ENCODE measurements at places on chromosomes 4 and X.

DNA sequence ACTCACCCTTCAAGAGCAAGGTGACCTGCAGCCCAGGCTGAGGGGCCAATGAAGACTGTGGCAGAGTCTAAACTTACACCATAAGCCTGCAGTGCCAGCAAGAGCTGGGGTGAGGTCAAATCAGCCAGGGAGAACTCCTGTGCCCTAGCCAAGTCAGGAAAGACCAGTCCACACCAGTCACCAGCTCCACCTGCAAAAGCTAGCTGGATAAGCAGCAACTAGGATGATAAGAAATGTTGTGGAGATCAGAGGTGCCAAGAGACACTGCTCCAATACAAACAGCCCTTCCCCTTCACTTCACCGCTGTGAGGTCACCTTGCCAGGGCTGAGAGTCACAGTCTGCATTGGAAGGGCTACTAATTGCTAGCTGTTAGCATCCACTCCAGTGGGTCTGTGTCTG, 31.3 kb downstream of the NIPAL1 start:
- DNase-seq = no peak

DNA sequence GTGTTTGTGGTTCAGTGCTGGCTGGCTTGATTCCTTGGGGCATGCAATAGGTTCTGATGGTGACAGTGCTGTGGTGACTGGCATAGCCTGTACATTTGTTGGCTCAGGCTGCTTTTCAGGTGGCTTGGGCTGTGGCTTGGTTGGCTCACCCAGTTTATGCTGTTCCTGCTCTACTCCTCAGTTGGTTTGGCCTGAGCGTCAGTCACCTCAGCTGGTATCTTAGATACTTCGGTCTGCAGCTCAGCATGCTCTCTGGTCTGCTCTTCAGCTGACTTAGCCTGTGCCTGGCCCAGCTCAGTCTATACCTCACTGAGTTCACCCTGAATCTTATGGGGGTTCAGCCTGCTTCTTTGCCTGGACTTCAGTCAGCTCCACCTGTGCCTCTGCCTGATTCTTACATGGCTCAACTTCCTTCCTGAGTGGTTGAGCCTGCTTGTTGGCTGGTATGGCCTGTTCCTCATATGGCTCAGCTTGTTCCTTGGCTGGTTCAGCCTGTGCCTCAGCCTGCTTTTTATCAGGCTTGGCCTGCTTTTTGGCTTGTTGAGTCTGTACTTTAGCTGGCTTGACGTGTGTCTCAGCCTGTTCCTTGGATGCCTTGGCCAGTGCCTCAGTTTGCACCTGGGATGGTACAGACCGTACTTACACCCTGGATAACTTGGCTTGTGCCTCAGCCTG, 170.6 kb downstream of the MSN start:
- DNase-seq = no peak

DNA sequence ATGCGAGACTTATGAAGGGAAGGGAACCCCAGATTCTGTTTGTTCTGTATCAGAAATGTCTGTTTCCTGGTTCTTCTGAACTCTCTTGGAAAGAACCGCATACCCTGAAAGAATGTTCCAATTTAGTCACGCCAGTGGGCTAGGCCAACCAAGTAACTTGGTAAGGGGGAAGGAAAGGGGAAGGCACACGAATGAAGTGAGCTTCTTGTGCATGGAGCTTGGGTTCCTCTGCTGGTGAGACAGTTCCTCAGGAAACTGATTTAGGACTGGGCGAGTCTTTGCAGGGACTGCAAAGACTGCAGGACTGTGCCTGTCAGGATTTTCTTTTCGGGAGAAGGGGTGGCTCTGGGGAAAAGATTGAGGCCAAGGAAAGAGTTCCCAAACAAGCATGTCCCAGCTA, 35.6 kb downstream of the FRMPD3 start:
- DNase-seq = no peak

- no peak for DNase-seq
Observed at GRCh38 chr4:38062776-38063097, 102.5 kb downstream of the PTTG2 start.

- DNase-seq = no peak
Observed at GRCh38 chrX:110915111-110915510, 119.5 kb upstream of the CHRDL1 start.

DNA sequence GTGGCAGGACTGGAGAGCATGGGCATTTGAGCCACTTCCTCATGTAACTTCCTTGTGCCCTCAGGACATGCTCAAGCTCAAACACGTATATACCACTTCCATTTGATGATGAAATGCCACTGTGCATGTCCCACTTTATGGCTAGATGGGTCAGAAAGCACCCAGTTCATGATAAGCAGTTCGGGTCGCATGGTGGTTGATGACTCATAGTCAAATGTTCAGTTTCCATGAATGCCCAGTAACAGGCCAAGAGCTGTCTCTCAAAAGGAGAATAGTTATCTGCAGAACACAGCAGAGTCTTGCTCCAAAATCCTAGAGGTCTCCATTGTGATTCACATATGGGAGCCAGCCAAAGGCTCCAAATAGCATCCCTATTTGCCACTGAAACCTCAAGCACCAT, 48.9 kb upstream of the SPIN3 start:
- DNase-seq = no peak

DNA sequence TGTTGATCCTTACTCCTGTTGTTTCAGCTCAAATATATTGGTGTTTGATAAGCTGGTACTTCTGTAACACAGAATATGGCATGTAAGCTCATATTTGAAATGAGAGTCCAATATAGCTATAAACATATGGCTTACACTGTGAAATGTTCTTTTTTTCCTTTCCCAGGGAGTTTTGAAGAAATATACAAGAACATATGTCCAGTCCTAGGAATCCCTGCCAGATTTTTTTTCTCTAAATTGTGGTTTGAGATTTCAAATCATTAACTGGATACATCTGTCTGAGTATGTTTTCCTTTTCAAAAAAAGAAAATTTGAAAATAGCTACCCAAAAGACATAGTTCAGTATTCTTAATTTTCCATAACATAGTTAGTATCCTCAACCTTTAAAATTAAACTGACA, 60.2 kb downstream of the HMGB2 start:
- no peak for DNase-seq

DNA sequence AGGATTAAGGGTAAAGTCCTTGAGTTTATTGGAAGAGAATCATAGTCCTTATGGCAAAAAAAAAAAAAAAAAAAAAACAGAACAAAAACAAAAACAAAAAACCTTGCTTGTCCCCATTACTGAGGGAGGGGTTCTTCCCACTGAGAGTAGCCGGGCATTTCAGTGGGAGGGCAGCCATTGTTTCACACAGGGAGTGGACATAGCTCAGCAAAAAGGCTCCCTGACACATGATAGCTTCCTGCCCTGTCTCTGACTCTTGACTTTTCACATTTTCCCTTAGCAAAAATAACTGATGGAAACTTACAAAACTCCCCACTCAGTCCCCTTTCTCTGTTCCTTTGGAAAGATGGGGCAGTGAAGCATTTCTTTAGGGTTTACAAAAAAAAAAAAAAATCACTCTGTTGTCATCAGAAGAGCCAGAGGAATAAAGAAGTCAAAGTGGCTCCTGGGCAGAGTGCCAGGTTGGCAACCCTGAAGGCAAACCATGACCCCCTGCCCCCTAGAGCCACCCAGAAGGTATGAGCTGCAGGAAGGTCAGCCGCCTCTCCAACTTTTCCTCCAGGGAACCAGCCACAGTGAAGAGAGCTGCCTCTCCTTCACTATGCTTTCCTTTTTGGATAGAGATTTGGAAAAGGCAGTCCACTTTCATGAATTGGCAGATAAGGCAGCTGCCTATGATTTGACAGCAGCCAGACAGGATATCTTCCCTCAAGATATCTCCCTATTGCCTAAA, 170.6 kb downstream of the KDR start:
- no peak for DNase-seq

- no peak for DNase-seq
Observed at GRCh38 chr4:113997206-113997605, 17.8 kb upstream of the ARSJ start.

DNA sequence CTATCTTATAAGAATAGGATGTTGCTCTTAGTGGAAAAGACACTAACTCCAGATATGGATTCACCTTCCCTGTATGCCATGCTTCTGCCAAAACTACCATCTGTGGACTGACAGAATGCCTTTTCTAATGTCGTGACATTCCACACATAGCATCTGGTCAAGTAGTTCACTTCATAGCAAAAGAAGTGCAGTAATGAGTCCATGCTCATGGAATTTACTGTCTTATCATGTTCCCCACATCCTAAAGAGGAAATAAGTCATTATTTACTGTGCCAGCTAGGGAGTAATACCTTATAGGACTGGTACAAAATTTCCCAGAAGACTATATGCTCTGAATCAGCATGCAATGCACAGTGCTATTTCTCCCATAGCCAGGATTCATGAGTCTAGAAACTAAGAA, 562.4 kb downstream of the TLL1 start:
- DNase-seq = no peak

DNA sequence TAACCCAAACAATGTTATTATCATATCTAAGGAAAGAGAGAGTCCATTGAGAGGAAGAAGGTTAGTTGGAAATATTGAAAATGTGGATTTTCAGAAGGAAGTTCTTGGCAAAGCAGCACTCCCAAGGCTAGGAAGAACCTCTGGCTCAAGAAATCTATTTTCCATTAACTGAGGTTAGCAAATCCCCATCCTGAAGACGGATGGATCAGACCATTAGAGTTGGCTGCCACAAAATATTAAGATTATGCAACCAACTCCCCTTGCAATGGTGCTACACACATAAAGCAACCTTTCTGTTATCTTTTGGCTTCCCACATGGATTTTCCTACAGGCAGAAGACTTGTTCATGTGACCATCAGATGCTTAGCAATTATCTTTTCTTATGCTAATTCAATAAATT, 96.3 kb downstream of the COL4A6 start:
- no peak for DNase-seq

DNA sequence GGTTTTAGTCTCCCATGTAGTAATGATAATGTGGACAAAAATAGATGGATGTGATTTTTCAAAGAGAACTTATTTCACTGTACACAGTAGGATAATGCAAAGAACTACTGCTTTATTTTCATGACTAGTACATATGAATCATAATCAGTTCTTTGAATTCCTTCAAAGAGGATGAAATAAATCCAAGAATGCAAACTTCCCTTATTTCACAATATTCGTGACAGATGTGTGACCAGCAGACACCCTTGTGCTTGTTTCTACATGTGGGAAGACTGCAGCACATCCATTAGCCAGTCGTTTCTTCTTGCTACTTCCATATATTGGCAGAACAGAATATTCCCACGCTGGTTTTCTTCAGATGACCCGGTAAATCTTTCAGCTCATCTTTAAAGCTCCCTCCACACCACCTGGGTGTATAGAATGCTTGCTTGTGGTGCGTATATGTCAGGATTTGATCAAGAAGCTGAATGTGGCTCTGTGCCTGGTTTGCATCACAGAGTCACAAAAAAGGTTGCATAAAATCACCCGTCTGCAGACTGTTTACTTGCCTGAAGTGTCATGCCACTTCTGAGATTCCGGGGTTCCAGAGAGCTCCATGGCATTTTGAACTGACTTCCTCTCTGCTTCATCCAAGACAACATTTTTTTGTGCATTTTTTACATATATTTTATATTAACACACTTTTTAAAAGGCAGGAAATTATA, 47.7 kb upstream of the FAT4 start:
- DNase-seq = no peak

GRCh38 chr4:17763931-17764330, 17.5 kb downstream of the FAM184B start:
- DNase-seq = no peak

DNA sequence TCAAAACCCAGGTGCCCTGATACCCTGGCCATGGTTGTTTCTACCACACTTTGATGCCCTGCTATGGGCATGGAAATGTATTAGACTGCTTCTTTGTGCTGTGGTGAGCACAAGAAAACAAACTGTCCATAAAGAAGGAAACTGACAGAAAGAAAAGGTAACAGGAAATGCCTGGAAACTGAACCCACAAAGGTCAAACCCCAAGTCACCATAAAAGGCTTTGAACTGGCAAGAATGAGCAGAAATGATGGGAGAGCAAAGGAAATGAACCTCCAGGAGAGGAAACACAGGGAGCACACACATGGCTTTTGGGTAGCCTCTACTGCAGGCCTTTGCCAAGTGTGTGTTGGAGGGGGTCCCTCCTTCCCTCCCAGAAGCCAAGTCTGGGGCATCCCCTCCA, 35.0 kb downstream of the LHFPL1 start:
- DNase-seq = no peak

- DNase-seq = peak; percentile 31
Observed at GRCh38 chrX:119758731-119759247, 401 bp downstream of the SOWAHD start.

DNA sequence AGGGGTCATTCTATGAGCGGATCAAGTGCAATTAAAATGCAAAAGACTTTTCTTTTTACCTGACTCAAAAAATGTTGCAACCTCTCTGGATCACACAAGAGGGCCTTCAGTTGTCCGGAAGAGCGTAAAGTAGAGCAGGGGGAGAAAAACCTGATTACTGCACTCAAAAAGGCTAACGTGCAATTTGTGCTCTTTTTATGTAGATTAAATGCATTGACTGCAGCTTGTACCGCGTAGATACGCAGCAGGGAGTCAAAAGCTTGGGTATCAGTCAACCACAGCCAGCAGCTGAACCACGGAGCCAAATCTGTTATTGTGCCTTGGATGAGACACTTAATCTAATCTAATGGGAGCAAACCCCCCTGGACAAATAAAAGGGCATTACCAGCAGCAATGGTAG, 107.3 kb upstream of the RAI2 start:
- DNase-seq = no peak

- no peak for DNase-seq
Observed at GRCh38 chrX:14359727-14360126, 169.6 kb upstream of the GLRA2 start.

DNA sequence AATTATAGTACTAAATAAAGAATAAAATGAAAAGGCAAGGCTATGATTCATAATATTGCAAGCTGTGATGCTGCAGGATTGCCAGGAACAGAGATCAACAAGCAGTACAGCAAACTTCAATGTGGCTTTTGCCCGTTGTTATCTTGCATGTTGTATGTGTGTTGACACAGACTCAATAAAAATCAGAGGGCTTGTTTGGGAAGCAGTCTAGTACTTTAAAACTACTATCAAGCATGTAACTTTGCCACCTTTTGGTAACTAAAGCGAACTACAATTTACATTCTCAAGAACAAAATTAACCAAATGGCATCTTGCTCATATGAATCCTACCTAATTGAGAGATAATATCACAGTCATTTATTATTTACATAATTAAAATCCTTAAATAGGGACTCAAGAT, 79.8 kb upstream of the GPM6A start:
- no peak for DNase-seq

- no peak for DNase-seq
Observed at GRCh38 chrX:39953879-39954278, 143.9 kb downstream of the BCOR start.

Data from CD4-positive, alpha-beta T cell treated with Interleukin-12 subunit alpha and Interleukin-12 subunit beta, for 1 hour (primary cell).